ENCODE measurements at places on chromosomes 5 and 9. TPM values are rescaled to one million over a fixed set of nuclear protein-coding genes. Genes with fewer than 3 reads are reported as not detected.

- no peak within 1 kb of the TSS for H3K27ac ChIP-seq
- peaks cover 24% of the 10 kb centered on the region for H3K27me3 ChIP-seq
- no peaks in the 10 kb centered on the region for H3K36me3 ChIP-seq
- peak within 1 kb of the TSS; percentile 13 for H3K4me3 ChIP-seq
Observed at GRCh38 chr9:1050125-1050895, at the start of gene DMRT2. Gene DMRT2 (plus strand): TSS chr9:1050357. CDS start chr9:1051614, 1,257 bp downstream.

DNA sequence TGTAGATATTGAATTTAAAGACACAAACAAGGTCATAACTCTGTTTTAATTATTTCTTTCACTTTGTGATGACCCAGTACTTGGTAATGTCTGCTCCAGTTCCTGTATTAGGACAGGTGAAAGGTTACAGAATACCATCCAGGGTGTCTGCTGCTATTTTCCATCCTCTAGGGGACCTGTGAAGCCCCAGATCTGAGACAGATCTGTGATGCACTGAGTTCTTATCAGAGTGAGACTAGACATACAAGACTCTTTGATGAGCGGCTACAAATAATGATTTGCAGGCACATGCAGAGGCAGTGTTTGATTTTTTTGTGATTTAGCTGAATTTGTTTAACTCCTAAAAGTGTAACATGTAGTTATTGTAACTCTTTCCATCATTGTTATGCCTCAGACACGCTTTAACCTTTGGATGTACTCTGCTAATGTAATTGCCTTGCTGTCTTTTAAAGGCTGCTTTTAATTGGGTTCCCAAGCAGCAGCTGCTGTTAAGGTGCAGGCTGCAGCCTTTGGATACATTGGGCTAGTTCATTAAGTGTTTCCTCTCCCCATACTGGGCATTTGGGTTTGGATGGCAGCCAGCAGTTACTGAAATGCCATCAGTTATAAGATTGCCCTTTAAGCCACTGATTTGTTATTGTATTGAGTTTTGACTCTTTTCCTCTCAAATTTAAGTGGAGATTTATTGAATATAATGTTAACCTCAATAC is 63.3 kb downstream of the RASGRF2 start:
- no peaks in the 10 kb centered on the region for H3K36me3 ChIP-seq
- no peaks in the 10 kb centered on the region for H3K4me1 ChIP-seq
- no peak overlapping the region for H3K27ac ChIP-seq
- no peaks in the 10 kb centered on the region for H3K27me3 ChIP-seq
- H3K4me3 ChIP-seq = no peak overlapping the region

Gene PCDHB5
- total RNA-seq = 61.8 TPM

Gene LCN9
- not detected for total RNA-seq

Gene BRINP1
- not detected for total RNA-seq

All from ascending aorta (tissue), 2 donors.